ENCODE measurements at places on chromosomes 11 and 22.

DNA sequence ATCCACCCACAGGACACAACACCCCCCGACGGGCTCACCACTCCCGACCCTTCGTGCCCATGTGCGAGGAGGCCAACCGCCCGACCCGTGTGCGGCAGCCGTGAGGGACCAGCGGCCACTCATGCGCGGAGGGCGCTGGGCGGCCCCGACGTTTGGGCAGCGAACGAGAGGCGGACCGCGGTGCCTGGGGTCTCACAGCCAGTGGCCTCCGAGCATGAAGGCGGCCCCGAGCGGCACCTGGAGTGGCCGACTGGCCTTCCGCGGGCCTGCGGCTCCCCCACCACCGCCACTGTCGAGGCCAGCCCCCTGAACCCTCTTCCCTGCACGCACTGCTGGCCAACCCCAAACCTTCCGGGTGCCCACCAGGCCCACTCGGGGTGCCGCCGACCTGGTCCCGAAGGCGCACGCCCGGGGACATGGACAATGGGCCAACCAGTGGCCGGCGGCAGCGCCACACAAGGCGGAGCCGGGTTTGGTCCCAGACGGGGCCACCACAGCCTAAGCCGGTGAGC is 4274.9 kb upstream of the OR11H1 start:
- DNase-seq = no peak

DNA sequence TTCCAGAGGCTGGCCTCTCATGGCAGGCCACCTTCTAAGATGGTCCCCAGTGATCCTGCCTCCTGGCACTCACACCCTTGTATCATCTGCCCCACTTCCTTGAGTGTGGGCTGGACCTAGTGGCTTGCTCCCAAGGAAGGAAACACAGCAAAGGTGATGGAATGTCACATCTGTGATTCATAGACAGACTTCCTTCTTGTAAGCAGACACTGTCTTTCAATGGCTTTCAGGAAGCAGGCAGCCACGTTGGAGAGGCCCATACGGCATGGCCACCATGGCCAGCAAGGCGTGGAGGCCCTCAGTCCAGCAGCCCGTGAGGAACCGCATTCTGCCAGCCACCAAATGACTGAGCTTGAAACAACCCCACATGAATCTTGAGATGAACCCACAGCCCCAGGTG is 11.3 kb downstream of the LMO1 start:
- no peak for DNase-seq

DNA sequence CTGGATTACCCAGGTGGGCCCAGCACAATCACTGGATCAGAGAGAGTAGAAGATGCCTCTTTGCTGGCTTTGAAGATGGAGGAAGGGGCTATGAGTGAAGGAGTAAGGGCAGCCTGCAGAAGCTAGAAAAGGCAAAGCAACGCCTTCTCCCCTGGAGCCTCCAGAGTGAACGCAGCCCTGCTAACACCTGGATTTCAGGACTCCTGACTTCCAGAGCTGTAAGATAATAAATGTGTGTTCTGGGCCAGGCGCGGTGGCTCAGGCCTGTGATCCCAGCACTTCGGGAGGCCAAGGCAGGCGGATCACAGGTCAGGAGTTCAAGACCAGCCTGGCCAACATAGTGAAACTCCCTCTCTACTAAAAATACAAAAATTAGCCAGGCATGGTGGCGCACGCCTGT is 102.4 kb downstream of the MORC2 start:
- no peak for DNase-seq

- no peak for DNase-seq
These were observed 25.0 kb upstream of the PRSS23 start for GRCh38 chr11:86775361-86775760.

DNA sequence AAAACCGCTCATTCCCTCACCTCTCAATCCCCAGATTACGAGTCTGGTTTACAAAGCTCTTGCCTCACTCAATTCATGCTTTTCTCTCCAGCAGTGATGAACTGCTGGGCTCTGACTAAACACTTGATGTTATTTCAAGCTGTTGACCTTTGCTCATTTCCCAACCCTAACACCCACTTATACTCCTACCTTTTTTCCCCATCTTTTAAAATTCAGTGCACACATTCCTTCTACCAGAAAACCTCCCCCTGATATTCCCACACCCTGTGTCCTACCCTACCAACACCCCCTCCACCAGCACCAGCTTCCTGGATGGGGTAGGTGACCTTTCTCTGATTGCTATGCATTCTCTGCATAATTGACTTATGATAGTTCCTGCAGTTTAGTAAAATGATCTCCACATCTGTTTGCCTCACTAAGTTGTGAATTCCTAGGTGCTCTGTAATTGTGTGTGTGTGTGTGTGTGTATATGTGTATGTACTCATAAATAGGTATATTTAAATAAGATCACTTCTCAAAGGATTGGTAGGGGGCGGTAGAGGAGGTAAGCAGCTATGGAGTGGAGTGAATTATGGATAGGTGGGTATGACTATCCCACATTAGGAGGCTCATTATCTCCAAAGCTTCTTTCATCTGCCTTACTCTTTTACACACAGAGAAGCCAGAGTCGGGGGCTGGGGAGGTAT is 842 bp downstream of the HEPACAM start:
- DNase-seq = no peak

DNA sequence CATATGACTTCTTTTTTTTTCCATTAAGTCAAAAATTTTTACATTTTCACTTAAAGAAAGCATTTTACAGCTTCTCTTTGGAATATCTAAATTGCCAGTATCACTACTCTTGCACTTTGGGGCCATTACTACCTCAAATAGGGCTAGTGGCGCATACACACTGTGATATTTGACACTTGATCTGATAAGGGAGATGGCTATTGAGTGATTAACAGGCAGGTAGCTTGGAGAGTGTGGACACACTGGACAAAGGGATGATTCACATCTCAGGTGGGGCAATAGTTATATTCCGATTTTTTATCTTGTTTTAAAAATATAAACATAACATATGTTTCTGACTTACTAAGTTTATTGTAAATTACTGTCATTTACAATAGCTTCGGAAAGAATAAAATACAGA is 2219.9 kb downstream of the LRRC4C start:
- no peak for DNase-seq

DNA sequence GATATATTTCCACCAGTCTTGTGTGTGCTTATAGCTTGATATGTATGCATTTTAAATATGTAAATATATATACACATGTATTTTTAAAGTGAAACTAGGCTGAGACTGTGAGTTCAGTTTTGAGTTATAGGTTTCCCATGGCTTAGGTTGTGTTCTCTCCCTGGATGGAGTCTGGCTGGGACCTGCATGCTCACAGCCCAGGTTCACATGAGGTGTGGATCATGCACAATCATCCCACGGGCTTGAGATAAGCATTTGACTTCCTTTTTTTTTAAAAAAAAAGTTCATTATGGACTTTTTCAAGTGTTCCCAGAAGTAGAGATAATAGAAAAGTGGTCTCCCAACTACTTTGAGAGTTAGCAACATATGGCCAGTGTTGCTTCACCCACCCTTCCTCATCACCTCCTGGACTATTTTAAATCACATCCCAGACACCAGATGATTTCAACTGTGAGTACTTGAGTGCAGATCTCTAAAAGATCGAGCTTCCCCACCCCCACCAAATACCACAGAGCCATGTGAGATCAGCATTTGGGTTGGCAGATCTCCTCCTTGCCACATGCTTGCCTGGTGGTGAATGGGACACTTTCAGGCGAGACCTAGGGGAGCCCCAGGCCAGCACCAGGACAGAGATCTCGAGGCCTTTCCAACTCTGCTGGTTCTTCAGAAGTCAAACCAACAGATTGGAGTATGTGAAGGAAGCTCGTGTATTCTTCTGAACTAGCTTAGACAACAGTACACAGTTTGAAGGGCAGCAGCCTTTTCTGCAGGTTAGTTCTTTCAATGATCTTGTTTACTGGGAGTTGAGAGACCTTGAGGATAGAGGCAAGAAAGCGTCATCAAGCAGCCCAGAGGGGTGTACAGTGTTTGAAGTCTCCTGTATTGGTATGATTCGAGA is 15.9 kb downstream of the MED15 start:
- DNase-seq = no peak

DNA sequence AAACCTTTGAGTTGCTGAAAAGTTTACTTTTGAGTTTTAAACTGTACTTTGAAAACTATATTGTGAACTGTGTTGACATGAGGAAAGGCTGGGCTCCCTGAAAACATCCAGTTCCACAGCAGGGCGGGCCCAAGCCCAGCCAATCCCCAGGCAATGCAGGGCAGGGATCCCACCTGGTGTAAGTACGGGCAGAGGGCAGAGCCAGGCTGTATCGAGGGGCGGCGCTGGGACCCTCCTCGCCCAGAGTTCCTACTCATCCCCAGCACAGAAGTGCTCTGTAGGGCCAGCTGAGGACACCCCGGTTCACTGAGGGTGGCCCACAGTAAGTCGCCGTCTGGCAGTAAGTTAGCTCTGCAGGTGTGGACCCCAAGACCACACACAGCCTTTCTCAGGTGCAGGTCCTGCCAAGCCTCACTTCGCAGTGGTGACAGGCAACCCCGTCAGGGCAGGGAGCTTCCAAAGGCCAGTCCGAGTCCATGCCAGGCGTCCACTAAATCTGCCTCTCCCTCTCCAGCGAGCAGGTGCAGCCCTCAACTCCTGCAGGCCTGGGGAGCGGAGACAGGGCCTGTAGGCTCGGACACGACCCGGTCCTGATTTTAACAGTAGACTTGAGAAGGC is 6.3 kb downstream of the RASSF7 start:
- no peak for DNase-seq

DNA sequence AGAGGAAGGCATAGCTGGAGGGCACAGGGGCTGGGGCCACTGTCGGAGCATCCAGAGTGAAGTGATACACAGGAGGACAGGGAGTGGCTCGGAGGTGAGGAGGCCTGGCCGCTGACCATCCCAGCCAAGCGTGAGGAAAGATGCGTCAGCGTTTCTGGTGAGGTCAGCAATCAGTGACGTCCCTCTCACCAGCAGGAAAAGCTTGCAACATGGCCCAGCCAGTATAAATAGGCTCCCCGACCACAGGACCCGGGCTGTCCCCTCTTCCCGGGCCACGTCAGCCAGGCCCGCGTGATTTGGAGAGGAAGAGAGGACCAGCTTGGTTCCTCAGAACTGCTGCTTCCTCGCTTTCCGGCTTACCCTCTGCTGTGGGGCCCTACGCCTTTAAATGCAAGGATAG is 4.2 kb upstream of the OSM start:
- no peak for DNase-seq

GRCh38 chr11:97332271-97332670 is 942.5 kb downstream of the JRKL start:
- DNase-seq = no peak

- DNase-seq = no peak
These were observed 12.0 kb downstream of the STIM1 start for GRCh38 chr11:3867209-3868091.

DNA sequence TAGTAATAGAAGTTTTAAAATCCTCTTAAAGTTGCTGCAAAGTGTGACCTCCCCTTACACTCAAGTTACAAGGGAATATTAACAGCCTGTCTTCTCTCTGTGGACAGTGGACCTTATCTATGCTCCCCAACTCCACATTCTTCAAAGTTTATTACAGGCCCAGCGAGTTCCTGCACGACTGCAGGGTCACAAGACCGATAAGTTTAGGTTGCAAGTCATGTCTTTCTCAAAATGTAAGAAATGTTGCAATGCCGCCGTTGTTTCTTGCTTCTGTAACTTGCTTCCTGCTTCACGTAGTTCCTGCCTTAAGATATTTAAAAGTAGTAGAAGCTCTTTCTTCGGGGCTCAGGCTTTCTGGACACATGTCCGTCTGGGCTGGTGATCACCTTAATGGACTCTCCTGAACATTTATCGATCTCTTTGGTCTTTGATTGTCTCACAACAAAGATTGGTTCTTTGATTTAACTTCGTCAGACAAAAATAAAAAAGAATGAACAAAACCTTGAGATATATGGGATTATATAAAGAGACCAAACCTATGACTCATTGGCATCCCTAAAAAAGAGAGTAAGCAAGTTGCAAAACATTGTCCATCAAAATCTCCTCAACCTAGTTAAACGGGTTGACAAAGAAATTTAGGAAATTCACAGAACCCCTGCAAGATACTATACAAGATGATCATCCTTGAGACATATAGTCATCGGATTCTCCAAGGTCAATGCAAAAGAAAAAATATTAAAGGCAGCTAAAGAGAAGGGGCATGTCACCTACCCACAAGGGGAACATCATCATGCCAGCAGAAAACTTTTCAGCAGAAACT is 45.4 kb upstream of the GLYAT start:
- no peak for DNase-seq

DNA sequence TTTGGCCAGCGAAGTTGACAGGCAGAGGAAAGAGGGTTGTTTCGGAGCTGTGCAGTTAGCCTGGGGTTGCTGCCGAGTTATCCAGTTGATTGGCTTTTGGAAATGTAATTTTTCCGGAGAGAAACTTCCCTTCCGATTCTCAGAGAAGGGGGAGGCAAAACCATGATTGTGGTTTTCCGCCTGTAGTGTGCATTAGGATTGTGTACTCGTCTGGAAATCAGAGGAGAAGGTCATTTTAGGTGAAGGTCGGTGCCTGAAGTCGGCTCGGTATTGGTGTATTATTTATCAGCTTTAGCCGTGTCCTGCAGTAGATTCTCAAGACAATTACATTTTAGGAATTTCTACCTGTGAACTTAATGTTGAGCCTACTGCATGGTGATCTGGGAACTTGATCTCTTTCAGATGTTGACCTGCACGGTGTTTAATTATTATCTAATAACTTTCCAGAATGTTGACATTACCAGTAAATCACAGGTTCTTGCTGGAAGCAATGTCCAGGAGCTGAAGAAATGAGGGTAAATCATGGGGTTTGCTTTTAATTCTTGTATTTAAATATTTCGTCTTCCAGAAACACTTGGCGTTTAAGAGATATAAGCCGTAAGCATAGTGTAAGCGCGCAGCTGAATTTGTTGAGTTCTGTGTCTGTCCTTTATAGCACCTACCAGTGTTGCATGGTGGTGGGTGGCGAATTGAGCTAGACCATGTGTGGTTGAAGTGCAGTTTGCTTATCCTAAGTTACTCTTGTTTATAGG is 1.3 kb downstream of the ARHGEF12 start:
- DNase-seq = no peak

DNA sequence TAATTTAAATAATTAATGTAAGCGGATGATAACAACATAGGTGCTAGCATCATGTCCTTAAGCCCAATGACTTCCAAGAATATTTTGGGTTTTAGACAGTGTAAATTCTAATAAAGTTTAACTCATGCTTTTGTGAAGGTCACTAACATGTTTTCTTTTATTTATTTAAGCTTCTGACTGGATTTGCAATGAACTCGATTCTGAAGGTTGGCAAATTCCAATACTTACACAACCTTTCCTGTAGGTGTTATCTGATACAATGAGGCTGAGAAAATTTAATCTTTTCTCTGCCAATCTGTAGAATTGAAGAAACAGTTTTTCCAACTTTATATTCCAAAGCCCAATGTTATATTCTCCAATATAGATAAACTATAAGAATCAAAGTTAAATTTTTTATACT is 311.3 kb downstream of the LUZP2 start:
- no peak for DNase-seq

- no peak for DNase-seq
These were observed 139.6 kb downstream of the DDX10 start for GRCh38 chr11:108804511-108804910.

GRCh38 chr22:19196841-19197612 is 18.5 kb upstream of the SLC25A1 start:
- DNase-seq = no peak

- DNase-seq = no peak
These were observed 202.9 kb downstream of the DBX1 start for GRCh38 chr11:19957294-19957943.

GRCh38 chr11:63670433-63671321 is 499 bp downstream of the ATL3 start:
- DNase-seq = peak; percentile 6

GRCh38 chr11:31699066-31699465 is 112.1 kb downstream of the PAX6 start:
- DNase-seq = no peak

- DNase-seq = no peak
These were observed 7.7 kb downstream of the MTFP1 start for GRCh38 chr22:30433227-30433626.
